ENCODE measurements at places on chromosomes 12 and 14.

GRCh38 chr14:36521598-36522345 lies 1.7 kb upstream of the NKX2-1 start:
- no peak for DNase-seq

DNA sequence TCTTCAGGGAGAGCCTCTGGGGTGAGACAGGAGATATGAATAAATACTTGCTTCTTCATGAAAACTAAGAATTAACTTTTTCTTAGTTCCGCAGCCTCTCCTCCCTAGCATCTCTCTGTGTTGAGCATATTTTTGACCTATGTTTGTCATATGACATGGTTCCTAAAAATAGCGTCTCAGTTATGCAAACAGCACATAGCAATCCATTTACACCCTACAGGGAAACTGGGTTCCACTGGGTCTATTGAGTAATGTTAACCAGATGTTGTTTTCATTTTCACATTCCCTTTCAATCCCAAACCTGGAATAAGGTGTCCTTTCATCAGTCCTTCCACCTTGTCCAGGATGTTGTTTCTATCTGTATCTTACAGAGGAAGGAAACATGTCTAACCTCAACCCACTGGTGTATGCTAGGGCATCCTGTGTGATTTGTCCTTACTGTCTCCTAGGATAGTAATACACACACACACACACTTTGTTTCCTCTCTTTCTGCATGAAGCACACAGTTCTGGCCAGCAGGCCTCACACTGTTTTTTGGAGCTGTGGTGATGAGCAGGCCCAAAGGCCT lies 1543.5 kb downstream of the AACS start:
- DNase-seq, result peak; percentile 2

DNA sequence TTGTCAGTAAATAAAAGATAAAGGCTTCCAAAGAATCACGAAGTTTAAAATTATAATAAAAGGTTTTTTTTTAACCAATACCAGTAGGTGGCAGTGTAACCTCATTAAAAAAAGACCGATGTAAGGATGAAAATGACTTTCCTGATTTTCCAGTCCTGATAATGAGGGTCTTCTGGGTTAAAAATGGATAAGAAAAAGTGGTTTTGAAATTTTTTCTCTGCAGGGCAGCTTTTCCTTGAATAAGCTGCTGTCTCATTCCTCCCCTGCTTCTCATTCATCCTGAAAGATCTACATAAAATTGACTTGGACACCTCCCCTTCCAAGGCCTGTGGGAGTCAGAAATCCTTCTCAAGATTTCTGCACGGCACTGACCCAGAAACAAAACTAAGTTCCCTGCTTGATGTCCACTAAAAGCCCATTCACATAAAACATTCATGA lies 58.9 kb upstream of the FBXO33 start:
- no peak for DNase-seq

DNA sequence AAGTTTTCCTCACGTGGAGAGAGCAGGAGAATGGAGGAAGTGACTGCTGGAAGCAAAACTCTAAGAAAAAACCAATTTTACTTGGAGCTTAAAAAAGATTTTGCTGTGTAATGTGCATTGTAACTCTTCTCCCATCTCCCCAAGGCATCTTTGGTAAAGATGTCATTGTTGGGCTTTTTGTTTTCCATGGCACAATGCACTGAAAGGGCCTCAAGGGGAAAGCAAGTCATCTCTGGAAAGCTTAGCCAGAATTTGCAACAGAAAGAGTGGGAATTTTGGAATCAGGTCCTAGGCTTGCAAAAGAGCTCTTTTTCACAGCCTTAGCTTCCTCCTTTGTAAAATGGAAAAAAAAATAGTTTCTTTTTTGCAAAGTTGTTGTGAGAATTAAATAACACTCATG lies 7.9 kb upstream of the PPM1A start:
- no peak for DNase-seq

DNA sequence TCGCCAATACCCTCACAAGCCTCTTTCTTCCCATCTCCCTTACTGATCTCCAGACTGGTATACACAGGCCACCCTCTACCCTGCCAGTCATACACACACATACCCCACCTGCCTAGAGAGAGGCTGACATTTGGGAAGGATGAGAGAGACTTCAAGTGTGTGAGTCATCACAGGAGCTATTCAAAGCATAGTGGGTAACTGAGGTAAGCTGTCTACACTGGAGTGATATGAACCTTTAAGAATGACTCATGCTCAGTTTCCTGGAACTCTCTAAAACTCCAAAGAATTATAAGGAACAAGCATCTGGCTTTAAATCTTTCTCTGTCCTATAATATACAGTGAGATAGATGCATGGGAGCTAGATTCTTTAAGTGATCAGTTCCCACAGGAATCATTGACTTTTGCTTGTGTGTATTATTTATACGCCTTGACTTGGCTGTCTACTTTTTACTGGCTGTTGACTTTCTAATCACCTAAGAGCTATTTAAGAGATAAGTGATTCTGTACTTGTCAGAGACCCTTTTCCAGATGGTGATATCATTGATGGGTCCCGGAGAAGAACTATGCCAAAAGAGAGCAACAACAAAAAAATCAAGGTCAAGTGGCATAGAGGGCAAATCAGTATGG lies 5.8 kb downstream of the IGF1 start:
- DNase-seq, result no peak

GRCh38 chr14:51860164-51860824 lies at the start of gene GNG2:
Gene GNG2 (plus strand): TSS chr14:51860612. CDS start chr14:51950679, 90,067 bp downstream.
- peak; percentile 64 for DNase-seq

DNA sequence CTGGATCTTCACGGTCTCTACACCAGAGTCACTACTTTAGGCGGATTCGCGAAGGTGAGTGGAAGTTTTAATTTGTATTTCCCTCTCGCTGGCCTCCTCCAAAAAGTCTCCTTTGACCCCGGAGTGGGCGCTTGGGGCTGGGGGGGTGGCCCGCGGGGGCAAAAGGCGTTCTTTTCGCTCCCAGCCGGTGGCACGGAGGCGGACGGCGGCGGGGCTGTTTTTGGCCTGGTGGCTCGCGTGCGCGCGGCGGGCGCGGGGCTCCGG lies 510 bp downstream of the ARID2 start:
- DNase-seq, result no peak

GRCh38 chr14:65792208-65792905 lies 379.8 kb downstream of the FUT8 start:
- no peak for DNase-seq

- no peak for DNase-seq
These were observed 147.2 kb upstream of the DYRK2 start for GRCh38 chr12:67501362-67501761.

DNA sequence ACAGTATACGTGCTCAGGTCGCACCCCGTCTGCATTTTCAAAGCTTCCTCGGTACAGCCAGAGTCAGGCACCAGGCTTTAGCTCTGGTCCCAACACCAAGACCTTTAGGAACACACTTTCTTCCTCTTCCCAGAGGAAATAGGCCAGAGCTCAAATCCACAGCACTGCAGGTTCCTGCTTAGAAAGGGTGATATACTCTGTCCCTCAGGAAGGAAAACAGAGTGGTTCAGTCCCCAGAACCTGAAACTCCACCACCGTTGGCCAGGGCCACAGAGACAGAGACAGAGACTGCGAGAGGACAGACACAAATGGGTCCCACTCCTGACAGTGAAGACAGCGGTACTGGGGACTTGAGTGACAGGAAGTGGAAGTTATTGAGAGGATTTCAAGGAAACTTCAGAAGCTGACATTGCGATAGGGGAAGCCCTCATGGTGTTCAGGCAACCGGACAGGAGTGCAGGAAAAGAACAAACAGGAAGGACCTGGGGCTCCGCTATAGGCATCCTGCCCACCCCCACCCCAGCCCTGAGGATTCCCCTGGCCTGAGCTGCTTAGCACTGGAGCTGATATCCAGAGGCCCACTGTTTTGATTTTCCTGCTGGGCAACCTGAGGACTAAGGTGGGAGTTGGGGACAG lies 5.5 kb upstream of the KRT8 start:
- DNase-seq, result no peak

DNA sequence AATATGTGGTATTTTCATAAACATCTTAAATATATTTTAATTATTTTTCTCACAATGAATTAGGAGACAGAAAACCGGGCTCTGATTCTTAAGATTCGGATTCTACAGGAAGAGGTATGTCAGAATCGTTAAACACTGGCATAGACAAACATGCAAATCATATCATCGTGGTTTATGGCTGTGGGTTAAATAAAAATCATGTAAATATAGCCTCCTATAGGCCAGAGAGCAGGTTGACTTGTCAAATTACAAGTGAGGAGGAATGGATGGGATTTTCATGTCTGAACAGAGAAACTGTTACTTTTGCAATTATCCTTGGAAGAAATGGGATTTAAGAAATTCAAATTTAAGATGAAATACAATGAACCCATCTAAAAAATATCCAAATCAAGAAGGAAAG lies 74.9 kb upstream of the BCAT1 start:
- no peak for DNase-seq

GRCh38 chr14:77641534-77642341 lies 25.3 kb upstream of the SPTLC2 start:
- peak; percentile 40 for DNase-seq

DNA sequence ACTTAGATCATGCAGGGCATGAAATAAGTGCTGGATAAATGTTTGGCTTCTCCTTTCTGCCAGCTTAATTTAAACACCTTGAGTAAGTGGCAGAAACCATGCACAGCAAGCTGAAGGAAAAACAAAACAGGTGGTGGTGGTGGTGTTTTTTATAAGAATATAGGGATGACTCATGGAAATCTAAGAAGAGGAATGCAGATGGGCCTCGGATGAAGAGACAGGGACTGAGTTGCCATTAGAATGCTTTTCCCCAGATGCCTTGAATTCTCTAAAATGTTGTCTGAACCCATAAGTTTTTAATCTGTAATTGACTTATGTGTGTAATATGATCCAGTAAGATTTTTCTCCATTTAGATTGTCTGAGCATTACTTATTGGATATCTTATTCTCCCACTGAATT lies 93.1 kb upstream of the ZDHHC17 start:
- DNase-seq, result peak; percentile 55

DNA sequence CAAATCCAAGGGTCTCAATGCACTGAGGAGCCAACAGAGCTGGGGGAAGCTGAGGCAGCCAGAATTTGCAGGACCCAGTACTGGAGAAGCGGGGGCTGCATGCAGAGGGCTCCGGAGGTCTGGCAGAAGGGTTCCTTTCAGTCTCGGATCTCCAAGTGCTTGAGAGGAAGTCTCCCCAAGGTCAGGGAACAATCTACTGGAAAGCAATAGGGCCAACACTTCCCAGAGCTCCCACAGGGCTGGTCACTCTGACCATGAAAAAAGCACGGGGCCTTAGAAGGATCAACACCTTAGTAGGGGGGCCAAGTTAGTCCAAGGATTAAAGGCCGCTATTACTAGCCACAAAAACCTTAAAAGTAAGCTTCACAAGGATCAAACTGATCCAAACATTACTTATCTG lies 31.7 kb downstream of the SPPL3 start:
- DNase-seq, result no peak

GRCh38 chr12:44405297-44405696 lies 470.8 kb downstream of the NELL2 start:
- DNase-seq, result no peak

GRCh38 chr12:41053046-41053445 lies 135.1 kb upstream of the PDZRN4 start:
- no peak for DNase-seq

- DNase-seq, result no peak
These were observed 141.6 kb downstream of the GPHN start for GRCh38 chr14:66649498-66649897.

GRCh38 chr12:120562906-120563305 lies 18.3 kb downstream of the POP5 start:
- no peak for DNase-seq

All from GM04504 (cell line).